AG09319 (cell line): ENCODE measurements at places on chromosomes 12 and 14.

GRCh38 chr12:121849665-121850064 is 9.0 kb downstream of the HPD start:
- DNase-seq = no peak

DNA sequence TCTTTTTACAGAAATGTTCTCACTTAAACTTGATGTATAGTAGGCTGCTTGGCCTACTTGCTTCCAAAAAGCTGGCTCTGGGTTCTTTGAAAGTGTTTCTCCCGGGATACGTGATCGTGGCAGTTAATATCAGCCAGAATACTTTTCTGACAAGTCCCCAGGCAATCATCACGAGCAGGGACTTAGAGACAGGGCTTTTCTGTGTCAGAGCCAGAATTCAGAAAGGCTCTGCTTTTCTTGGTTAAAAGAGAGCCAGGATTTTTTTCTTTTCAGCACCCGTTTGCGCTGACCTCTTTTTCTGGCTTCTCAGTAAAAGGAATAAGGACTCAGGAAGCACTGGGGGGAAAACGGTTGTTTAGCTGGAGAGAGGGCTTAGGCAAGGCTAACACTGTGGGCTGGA is 57.8 kb upstream of the ARHGAP5 start:
- DNase-seq = no peak

GRCh38 chr14:36857842-36858445 is 196.3 kb downstream of the PAX9 start:
- no peak for DNase-seq

- no peak for DNase-seq
Measured at GRCh38 chr14:81567302-81567701, 33.6 kb upstream of the SEL1L start.

GRCh38 chr12:85156569-85156968 is 120.4 kb downstream of the LRRIQ1 start:
- no peak for DNase-seq

DNA sequence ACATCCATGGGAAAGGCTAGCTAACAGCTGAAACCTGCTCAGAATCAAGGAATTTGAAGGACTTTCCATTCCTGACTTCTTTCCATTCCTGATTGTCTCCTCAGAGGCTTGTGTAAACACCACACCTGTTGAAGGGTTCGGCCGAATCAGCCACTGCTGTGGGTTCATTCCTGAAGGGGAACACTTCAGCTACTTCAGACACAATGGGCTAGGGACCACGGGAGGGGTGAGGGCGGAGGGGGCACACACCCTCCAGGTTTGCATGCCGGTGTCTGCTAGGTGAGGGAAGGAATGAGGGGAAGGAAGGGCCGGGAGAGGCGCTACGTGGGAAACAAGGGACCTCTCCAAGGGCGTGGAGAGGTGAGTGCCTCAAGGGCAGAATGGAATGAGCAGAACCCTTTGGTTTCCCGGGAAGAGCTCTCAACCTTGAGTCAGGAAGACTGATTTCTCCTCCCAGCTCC is 1.3 kb downstream of the GPRC5A start:
- no peak for DNase-seq

DNA sequence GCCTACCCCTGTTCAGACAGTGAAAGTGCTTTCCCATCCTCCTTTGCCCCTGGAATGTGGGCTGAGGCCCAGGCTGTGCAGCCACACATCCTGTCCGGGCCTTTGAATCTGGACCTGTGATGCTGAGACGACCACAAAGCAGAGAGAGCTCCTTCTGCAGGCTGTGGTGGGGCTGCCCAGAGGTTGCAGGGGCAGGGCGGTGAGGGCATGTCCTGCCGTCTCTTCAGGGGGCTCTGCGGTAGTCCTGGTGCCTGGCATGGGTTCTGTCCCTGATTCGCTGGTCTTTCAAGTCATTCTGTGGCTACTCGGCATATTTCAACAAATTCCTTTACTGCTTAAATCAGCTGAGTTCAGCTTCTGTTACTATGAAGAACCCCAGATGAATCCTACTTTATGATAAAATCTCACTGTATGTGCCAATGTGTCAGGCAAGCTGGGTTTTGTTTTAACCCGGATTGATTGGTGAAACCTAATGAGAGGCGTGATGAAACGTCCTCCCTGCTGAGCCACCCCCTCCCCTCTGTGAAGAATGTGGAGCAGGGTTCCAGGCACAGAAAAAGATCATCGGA is 63.4 kb upstream of the DICER1 start:
- no peak for DNase-seq

DNA sequence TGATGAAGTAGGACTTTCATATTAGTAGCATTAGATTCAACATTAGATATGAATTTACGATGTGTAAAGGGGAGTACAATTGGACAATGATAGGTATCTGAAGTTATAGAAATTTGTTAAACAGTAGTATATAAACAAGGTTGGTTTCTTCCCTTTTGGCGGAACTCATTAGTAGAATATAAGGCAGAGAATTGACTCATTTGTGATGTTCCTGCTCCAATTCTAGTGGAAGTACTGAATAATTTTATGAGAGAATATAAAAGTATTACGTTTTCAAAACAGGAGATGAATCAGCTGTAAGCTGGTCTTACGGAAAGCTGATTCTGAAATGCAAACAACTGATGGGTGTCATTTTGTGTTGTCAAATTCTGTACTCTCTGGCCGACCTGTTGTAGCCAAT is 13.4 kb downstream of the ZC3H14 start:
- DNase-seq = no peak

DNA sequence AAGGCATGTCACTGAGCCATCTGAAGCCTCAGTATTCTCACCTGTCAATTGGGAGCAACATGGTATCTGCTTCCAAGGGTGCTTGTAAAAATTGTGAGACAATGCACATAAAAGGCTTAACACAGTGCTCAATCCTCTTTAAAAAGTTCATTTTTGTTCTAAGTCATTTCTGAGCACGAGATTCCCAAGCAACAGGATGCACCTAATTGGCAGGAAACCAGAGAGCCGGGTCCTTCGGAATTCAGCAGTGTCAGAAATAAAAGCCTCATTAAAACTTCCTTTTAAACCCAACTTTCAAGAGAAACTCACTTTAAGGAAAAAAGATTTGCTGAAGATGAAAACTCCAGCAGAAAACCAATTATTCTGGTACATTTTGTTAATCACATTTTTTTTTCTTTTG is 112.4 kb upstream of the NOS1 start:
- no peak for DNase-seq

GRCh38 chr14:77641534-77642341 is 25.3 kb upstream of the SPTLC2 start:
- no peak for DNase-seq

DNA sequence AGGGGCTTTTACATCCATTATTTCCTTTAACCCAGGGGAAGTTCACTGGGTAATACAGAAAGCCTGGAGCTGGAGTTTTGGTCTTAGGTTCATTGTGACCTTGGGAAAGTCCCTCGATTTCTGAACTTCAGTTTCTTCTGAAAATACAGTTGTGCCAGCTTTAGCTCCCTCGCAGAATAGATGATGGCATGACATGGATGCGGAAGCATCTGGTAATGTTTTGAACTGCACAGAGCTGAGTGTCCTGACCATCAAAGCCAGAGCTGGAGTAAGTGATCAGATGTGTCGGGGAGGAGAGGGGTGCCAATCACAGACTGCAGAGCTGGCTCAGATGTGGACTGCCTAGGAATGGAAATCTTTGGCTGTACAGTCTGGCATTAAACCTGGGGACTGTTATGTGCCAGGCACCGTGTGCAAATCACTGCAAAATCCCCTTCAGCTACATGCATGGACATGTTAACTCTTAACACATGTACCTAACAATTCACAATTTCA is 180.9 kb downstream of the ETV6 start:
- no peak for DNase-seq

DNA sequence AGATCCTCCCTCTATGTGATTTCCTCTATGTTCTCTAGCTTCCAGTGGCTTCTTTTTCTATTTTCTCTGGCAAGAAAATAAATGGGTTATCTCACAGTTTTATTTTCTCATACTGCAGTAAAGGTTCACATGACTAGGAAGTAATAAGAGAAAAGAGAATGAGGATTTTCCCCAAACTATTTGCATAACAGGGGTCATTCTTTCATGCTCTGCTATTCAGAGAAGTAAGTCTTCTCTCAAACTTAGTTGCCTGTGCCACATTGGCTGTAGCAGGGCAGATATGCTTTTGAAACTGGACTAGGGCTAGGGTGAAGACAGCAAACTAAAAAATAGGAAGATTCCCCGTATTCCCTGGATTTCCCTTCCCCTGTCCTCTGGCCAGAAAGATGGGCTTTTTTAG is 57.4 kb downstream of the ACSM4 start:
- no peak for DNase-seq

DNA sequence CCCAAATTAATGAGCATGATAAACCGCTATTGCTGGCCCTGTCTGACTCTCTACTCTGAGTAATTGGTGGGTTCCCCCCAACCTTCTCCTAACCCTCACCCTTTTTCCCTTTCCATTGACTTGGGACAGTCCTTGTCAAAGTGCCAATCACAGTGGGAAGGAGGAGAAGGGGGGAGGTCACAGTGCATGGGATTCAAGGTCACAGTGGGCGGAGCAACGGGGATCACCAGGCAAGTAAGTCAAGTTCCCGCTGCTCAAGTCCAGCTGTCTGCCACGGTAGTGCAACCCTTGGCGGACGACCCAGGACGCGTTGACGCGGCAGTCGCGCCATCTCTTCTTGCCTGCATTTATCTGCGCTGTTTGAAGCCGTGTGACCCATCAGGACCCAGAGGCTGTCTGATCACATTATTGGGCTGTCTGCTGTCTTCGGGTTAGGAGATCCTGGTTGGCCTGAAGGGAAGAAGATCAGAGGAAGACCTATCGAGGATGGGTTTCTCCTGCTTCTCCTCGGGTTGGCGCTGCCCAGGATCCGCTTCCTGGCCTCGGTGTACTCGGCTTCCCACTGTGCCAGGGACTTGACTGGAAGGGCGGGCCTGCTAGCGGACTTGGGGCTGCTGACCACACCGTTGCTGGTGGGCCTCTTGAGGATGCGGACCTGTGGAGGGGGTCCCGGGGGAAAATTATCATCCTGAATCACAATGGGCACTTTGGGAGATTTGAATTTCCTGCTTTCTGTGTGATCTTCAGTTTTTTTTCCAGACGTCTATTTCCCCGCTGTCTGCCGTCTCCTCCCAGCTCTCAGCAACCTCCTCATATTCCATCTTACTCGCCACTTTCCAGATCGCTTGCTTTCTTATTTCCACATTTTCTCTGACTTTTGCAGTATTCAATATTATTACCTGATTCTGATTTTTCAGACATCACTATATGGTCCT is 3.1 kb upstream of the MDM2 start:
- no peak for DNase-seq

GRCh38 chr12:118611295-118611694 is 234.9 kb downstream of the SUDS3 start:
- no peak for DNase-seq

GRCh38 chr14:84927096-84927827 is 602.7 kb upstream of the FLRT2 start:
- DNase-seq = no peak

DNA sequence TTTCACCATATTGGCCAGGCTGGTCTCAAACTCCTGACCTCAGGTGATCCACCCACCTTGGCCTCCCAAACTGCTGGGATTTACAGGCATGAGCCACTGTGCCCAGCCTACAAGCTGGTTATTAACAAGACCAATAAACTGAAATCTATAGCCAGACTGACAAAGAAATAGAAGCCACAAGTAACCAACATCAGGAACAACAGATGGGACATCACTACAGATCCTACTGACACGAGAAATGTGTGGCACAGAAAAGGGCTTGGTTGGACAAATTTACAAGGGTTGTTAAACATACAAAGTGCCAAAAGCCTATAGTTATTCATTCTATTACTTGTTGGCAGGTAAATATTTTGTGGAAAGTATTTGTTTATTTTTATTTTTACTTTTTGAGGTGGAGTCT is 11.6 kb downstream of the MTA1 start:
- no peak for DNase-seq

- no peak for DNase-seq
Measured at GRCh38 chr12:52952076-52952801, 3.3 kb downstream of the KRT18 start.

DNA sequence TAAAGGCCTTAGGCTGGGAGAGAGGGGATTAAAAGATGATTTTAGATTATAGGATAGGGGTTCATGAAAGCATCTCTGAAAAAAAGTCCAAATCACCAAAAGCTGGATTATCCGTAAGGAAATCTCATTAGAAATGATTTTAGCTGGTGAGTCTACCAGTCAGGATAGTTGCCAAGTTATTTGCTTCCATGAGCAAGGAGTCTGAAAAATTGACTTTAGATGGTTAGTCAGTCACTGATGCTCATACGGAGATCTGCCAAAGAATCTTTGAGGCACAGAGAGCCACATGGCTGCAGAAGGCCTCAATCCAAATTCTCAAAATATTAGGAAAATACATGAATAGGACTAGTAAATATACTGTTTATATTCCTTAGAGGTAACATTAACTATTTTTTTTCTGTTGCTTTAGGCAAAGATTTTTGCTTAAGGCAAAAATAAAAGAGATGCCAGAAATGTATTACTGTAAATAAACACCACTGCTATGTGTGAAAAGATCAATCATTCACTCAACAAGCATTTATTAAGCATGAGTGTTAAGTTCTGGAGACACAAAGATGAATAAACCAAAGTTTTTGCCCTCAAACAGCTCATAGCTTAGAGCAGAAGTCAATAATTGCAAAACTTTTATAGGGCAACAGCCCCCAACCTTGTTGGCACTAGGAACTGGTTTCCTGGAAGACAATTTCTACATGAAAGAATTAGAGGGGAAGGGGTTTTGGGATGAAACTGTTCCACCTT is 105.2 kb downstream of the BBS10 start:
- no peak for DNase-seq

DNA sequence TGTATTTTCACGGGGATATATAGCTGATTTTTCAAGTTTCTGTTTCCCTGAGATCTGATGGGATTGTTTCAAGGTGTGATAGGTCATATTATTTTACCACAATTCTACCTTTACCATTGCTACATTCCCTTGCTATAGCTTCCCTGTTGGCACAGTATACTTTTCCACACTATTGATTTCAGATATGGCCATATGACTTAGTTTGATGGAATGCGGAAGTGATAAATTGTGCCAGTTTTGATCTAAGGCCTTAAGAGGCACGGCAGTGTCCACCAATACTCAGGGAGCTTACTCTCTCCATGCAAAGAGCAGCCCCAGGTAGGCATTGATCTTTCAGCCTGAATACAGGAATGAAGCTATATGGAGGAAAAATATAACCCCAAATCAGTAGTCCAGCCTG is 315.7 kb downstream of the SLC16A7 start:
- DNase-seq = no peak

DNA sequence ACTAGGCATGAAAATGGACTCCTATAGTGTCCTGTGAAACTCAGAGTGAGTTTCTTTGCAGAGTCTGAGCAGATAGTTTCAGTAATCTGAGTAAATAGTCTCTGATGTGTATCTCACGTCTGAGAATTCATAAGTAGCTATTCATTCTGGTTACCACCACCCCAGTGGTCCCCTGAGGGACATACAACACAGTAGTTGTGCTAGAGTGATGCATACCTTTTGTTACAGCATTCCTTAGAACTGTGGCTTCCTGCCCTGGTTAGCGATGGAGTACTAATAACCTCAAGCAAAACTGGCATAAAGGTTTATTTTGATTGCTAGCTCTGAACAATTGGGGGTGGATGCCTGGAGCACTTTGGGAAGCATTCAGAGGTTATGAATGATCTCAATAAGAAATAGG is 114.7 kb downstream of the DAAM1 start:
- no peak for DNase-seq
